NCI-H1436 (cell line): ENCODE measurements at places on chromosomes 3 and 15.

- no peak for DNase-seq
These were observed 37.6 kb downstream of the GBE1 start for GRCh38 chr3:81723732-81724313.

DNA sequence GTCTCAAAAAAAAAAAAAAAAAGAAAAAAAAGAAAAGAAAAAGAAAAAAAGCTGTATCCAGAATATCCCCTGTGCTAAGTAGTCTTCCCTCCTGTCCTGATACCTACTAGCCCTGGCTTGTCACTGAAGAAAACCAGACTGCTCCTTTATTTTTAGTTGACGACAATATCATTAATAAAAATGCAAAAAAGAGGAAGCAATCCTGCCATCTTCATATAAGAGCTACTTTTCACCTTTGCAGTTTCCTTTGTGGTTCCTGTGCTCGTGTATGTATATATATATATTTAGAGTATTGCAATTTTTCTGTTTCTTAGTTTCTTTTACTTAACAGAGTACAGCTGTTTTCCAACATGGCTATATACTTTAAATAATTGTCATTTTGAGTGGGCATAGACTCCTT is 13.6 kb downstream of the C3orf20 start:
- DNase-seq: no peak

DNA sequence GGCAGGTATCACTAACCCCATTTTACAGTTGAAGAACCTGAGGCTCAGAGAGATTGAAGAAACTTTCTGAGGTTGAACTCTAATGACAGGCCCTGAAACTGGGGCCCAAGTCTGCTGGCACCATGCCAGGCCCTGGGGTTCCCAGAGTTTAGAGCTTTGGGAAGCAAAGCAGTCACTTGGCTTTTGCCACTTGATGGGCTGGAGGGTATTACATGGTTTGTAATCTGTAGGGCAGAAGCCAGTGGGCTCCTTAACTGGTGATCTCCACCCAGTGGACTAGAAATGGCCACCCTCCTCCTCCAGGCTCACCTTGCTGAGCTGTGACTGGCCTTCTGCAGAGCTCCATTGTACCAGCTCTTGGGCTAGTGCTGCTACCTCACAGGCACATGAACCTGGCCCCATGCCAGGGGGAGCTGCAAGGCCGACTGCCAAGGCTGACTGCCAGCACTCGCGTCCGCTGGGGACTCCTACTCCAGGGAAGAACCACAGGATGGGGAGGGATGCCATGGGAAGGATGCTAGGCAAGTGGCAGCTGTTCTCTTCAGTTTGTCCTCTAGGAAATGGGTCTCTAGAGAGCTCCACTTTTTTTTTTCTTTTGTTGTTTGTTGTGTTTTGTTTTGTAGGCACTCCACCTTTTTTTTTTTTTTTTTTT is 104.8 kb downstream of the ETFA start:
- DNase-seq: peak; percentile 86

GRCh38 chr3:188153437-188154013 is 432 bp upstream of the LPP start:
- DNase-seq: peak; percentile 65

DNA sequence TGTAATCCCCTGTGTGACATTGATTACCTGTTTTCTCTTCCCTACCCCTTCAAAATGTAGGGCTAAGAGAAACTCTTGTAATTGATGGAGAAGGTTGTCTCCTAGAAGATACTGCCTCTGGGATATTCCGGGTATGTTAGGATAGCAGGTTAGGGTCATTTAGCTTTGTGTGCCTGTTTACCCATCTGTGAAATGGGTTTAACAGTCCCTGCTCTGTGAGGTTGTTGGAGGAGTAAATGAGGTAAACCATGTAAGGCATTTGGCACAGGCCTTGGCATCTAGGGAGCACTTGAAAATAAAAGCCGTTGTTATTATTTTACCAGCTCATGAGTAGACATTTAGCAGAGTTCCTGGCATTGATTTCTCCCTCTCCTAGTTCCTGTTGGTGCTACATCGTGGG is 16.4 kb downstream of the PTPRG start:
- no peak for DNase-seq

DNA sequence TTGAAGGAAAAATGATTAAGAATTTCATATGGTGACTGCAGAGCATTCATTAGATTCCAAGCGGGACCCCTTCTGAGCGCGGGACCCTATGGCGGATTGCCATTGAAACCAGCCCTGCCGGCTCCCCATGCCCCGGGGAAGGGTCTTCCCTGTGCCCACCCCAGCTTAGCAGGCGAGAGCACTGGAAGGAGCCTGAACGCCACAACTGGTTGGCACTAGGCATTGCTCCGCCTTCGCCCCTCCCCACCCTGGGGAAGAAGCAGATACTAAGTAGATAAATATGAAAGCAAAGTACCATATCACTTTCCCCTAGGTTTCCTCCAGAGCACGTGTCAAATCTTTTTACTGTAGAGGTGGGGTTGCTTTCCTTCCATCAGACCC is 70.7 kb downstream of the CYP19A1 start:
- DNase-seq: no peak

- no peak for DNase-seq
These were observed 41.0 kb downstream of the GPR160 start for GRCh38 chr3:170078620-170079281.

GRCh38 chr3:53073553-53074365 is 27.9 kb upstream of the SFMBT1 start:
- DNase-seq: no peak

DNA sequence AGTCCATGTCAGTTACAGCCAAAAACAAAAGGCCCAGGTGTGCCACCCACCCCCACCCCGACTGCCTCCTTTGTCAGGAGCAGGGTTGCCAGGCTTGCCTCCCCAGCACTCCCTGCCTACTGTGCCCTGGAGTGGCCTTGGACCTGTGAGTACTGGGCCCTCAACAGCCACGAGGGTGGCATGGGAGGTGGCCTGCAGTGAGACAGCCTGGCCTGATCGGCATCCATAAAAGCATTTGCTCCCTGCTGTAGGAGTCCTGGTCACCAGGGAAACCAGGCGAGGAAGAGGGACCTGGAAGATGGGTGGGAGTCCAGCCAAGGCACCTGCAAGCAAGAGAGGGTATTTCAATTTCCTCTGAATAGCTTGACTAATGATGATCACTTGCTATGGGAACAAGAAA is 56.4 kb upstream of the KCNMB2 start:
- no peak for DNase-seq

- no peak for DNase-seq
These were observed 53.4 kb downstream of the FILIP1L start for GRCh38 chr3:100060685-100061484.

GRCh38 chr3:34020726-34021680 is 222.6 kb downstream of the PDCD6IP start:
- no peak for DNase-seq

GRCh38 chr3:127172781-127173515 is 20.0 kb upstream of the PRR23E start:
- DNase-seq: peak; percentile 75

GRCh38 chr15:48253172-48253571 is 47.1 kb downstream of the SLC12A1 start:
- no peak for DNase-seq

DNA sequence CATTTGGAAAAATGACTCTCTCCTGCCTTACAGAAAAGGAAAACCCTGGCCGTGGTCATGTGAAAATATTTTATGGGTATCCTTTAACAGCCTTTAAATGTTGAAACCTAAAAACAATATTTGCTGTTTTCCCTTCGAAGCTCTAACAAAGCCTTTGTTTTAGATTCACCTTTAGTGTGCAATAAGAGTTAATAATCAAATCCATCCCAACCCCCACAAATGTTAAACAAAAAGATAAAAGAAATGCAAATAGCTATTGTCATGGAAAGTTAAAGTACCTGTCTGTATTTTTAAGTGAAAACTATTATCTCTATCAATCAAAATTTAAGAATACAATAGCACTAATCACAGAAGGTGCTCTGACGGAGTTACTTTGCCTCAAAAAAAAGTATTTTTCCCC is 279.3 kb downstream of the FOXP1 start:
- no peak for DNase-seq

DNA sequence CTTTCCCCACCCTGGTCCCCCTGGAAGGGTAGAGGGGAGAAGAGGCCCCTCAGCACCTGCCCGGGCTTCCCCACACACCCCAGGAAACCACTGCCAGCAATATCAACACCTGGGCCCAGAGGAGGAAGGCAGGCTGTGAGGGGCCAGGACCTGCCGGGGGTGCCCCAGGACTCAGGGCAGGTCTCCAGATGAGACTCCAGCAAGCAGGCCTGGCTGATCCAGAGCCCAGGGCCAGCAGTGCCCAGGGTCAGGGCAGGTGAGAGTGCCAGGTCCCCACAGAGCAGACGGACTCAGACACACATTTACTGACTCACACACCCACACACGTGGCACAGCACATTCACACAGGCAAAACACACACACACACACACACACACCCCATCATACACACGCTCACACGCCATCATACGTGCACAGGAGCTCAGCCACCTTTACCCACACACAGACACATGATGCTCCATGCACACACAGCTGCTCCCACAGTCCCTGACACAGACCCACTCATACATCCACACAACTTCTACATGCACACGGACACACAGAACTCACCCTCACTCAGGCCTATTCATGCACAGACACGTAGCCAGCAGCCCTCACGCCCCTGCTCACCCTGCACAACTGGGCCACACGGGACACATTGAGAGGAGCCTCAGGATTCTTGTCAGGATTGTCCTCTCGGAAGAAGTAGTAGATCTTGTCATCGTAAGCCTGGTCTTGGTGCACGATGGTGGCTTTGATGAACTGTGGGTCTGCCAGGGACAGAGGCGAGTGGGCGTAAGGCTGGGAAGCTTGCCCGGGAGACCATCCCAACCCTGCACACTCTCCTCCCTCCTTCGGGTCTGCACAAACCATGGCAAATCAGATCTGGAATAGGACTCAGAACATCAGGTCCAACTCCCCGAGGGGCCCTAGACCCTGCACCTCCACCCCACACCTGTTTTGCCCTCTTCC is 17.5 kb downstream of the SEMA7A start:
- no peak for DNase-seq

DNA sequence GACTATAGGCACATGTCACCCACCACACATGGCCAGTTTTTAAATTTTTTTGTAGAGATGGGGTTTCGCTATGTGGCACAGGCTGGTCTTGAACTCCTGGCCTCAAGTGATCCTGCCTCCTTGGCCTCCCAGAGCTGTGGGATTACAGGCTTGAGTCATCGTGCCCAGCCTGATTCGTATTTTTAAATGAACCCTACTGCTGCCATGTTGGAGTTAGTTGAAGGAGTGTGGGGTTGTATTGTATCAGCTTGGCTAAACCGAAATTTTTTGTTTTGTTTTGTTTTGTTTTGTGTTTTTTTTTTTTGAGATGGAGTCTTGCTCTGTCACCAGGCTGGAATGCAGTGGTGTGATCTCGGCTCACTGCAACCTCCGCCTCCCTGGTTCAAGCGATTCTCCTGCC is 11.8 kb upstream of the ZNF770 start:
- DNase-seq: no peak

DNA sequence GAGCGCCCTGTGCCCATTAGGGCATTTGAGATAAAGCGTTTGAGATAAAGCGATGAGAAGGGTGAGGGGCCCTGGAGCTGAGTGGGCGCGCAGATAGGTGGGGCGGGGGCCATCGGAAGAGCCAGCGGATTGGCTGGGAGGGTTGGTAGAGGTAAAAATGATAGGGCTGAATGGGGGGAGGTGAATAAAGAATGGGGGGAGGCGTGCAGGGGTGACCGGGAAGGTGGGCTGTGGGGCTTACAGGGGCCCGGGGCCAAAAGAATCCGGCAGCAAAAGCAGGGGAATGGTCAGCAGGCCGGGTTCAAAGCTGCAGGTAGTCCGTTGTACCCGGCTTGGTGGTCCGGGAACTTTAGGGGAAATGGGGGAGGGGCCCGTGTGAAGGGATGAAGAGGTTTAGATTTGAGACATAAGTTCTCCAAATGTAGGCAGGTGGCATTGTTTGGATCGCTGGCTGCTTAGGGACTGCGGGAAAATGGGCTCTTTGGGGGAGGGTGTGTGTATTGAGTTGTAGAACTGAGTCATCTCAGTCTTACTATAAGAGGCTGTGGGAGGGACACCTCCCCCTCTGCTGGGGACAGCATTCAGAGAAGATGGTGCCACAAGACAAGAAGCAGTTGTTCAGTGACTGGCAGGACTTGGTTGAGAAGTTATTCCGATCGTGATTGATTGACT is 610 bp downstream of the ARID3B start:
- peak; percentile 19 for DNase-seq

GRCh38 chr15:52528564-52529340 is at the start of gene MYO5A:
MYO5A (minus strand) TSS chr15:52528880; CDS start chr15:52528806, 74 bp downstream.
- peak; percentile 48 for DNase-seq

- no peak for DNase-seq
These were observed 84.0 kb downstream of the MINAR1 start for GRCh38 chr15:79516155-79516554.

GRCh38 chr3:39156421-39156820 is 3.0 kb upstream of the CSRNP1 start:
- no peak for DNase-seq

GRCh38 chr3:196666001-196666867 is 26.7 kb downstream of the NRROS start:
- peak; percentile 34 for DNase-seq

- DNase-seq: no peak
These were observed 14.6 kb upstream of the MAGEF1 start for GRCh38 chr3:184726497-184726896.

- no peak for DNase-seq
These were observed 9.3 kb downstream of the BDH1 start for GRCh38 chr3:197546307-197547085.

GRCh38 chr15:82306791-82307713 is 42.2 kb downstream of the GOLGA6L10 start:
- no peak for DNase-seq

DNA sequence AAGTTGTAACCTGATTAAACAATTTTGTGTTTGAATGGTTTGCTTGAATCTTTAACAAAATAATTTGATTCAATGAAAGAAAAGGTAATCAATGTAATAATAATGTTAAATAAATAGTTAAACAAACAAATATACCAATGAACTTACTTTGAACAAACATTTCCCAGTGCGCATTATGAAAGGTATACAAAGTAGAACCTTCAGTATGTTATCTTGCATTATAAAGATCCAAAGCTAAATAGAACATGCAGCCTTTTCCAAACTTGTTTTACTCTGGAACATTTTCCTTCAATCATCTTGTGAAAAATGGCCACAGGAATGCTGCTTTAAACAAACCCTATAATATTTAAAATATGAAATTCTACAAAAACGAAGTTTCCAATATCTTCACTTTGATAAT is 620.0 kb downstream of the NAALADL2 start:
- DNase-seq: no peak

- no peak for DNase-seq
These were observed 22.3 kb upstream of the EIF1B start for GRCh38 chr3:40287248-40287647.

DNA sequence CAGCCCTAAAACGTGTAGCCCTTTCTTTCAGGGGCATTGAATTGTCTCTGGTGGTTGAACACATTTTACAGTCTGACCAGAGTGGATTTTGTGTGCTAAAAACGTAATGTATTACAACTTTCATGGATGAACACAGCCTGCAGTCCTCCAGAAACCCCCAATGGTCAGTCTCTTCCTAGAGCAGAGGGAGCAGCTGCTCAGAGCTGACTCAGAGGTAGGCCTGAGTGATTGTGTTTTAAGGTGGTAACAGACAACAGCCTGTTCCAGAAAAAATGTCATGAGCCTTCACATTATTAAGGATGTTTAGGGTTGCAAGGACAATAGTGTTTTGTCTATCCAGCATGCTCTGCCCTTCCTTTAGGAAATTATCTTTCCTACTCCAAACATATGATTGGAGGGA is 34.5 kb upstream of the CTNNB1 start:
- DNase-seq: no peak
